ENCODE measurements at places on chromosomes 1 and 21.

GRCh38 chr1:103371234-103371633 lies 154.3 kb upstream of the RNPC3 start:
- no peak for DNase-seq

- no peak for DNase-seq
Observed at GRCh38 chr1:232982238-232982944, 32.0 kb downstream of the NTPCR start.

- no peak for DNase-seq
Observed at GRCh38 chr1:21651214-21652042, 17.7 kb downstream of the RAP1GAP start.

- no peak for DNase-seq
Observed at GRCh38 chr1:47751193-47751592, 246.0 kb downstream of the TRABD2B start.

DNA sequence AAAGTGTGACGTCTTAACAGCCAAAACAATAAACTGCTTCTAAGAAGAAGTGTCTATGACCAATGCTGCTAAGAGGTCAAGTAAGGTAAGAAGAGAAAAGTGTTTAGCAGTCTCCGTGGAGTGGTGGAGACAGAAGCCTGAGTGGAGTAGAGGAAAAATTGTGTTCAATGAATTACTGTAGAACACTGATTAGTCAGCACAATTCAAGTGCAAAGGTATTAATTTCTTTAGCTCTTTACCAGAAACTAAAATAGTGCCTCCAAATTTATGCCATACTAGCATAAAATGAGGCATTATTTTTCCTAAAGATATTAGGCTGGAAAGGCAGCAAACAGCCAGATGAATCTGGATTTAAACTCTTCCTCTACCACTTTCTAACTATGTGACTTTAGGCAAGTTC lies 56.1 kb downstream of the PIK3R3 start:
- no peak for DNase-seq

- no peak for DNase-seq
Observed at GRCh38 chr1:147475488-147475887, 65.8 kb upstream of the BCL9 start.

- no peak for DNase-seq
Observed at GRCh38 chr1:43450251-43450941, 3.3 kb downstream of the HYI start.

DNA sequence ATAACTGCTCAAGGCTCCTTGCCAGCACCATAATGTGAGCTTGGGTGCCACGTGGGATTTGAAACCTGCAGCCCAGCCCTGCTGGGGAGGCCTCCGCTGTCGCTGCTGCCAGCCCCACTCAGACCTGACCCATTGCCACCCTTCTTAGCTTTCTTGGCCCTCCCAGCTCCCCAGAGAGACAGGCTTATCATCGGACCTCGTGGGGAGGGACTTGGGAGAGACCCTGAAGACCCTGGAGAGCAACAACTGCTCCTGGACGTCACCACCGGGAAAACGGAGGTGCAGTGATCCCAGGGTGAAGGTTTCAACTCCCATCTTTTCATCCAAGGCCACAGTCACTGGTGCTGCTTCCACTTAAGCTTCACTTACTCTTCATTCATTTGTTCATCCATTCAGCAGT lies 596.1 kb downstream of the PTPRU start:
- peak; percentile 36 for DNase-seq

GRCh38 chr1:226476648-226477319 lies 68.9 kb upstream of the PARP1 start:
- DNase-seq, result no peak

- no peak for DNase-seq
Observed at GRCh38 chr1:209062081-209062620, 521.4 kb upstream of the CAMK1G start.

GRCh38 chr1:152367436-152367835 lies 7.6 kb upstream of the FLG2 start:
- DNase-seq, result no peak

DNA sequence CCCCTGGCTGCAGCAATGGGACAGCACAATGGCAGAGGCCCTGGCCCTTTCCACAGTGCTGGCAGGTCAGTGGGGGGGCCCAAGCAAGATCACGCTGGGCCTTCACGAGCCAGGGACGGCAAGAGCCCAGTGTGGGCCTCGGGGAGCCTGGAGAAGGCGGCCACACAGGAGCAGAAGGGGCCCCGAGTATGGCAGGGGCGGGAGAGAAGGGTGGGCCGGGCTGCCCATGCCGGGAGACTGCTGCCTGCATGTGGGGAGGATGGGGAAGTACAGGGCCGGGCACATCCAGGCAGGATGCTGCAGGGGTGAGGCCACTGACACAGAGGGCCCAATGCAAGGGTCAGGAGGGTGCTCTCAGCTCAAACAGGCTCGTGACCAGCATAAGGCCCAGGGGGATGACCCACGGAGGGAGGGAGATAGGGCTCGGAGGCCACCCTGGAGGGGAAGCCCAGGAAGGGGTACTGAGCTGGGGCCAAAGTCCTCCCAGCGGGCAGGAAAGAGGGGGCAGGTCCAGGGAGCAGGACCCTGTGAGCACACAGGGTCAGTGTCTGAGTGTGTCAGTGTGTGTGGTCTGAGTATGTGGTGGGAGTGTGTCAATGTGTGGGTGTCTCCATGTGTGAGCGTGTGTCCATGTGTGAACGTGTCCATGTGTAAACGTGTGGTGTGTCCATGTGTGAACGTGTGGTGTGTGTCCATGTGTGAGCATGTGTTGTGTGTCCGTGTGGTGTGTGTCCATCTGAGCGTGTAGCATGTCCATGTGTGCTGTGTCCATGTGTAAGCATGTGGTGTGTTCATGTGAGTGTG lies 13.1 kb downstream of the SLC19A1 start:
- no peak for DNase-seq

DNA sequence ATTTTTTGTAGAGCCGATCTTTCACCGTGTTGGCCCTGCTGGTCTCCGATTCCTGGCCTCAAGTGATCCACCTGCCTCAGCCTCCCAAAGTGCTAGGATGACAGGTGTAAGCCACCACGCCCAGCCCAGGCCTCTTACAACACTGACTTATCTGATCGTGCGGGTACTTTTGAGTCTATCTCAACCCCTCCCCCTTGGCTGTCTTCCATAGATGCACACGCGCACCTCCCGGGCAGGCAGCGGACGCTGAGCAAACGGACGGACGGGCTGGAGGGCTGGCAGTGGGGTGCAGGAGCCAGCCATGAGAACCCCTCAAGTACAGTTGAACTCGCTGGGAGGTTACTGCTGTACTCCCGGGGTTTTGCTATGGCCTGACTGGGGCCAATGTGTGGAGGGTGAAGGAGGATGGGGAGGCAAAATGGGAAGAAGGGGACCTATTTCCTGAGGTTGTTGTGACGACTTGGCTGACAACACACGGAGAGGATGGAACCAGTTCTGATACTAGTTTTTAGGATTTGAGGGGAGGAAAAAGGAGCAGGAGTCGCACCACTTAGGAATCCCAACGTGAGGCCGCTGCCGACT lies 959 bp downstream of the CD58 start:
- peak; percentile 70 for DNase-seq

- DNase-seq, result no peak
Observed at GRCh38 chr1:200257235-200257634, 152.6 kb downstream of the ZNF281 start.

DNA sequence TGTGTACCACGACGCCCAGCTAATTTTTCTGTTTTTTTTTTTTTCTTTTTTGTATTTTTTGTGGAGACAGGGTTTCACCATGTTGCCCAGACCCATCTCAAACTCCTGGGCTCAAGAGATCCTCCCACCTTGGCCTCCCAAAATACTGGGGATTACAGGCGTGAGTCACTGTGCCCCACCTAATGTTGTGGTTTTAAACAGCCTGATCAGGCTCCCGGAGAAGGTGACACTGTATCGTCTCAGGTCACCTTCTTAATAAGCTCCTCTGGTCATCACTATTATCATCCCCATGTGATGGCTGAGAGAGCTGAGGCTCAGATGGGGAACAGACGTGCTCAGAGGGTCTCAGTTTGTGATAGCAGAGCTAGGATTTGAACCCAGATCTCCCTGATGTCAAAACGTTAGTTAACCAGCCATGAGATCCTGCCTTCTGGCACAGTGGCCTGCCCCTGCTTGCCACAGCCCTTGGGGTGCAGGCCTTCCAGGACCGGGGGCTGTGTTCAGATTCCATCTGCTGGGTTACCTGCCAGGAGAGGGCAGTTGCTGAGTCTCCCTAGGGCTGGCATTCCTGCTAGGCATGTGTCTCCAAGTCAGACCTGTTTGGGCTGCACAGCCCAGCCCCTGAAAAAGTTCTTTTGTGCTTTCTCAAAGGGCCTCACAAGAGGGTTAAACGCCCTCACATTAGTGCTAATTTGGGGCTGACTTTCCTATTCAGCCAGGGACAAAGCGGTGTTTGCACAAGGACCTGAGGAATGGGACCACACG lies 32.7 kb upstream of the GRHL3 start:
- peak; percentile 30 for DNase-seq

DNA sequence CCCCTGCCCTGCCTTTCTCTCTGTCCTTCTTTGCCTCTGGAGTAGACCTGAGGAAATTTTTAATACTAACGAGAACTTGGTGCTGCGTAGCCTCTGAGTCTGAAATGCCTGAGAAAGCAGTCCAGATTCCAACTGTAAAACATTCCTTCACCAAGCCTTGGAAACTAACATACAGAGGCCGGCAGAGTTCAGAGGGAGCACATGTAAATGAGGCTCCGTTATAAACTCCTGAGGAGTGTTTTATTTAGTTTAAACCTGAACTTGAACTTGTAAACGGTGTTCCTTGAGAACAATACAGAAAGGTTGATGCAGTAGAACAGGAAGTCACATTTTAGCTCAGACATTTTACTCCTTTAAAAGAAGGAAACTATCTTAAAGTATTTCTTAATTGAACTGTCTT lies 280.7 kb downstream of the TM2D1 start:
- no peak for DNase-seq

GRCh38 chr21:29295066-29295650 lies 3.6 kb upstream of the BACH1 start:
- DNase-seq, result no peak

- DNase-seq, result no peak
Observed at GRCh38 chr1:245365095-245366020, 210.6 kb downstream of the KIF26B start.

- DNase-seq, result no peak
Observed at GRCh38 chr1:84856726-84857270, 36.2 kb downstream of the LPAR3 start.

DNA sequence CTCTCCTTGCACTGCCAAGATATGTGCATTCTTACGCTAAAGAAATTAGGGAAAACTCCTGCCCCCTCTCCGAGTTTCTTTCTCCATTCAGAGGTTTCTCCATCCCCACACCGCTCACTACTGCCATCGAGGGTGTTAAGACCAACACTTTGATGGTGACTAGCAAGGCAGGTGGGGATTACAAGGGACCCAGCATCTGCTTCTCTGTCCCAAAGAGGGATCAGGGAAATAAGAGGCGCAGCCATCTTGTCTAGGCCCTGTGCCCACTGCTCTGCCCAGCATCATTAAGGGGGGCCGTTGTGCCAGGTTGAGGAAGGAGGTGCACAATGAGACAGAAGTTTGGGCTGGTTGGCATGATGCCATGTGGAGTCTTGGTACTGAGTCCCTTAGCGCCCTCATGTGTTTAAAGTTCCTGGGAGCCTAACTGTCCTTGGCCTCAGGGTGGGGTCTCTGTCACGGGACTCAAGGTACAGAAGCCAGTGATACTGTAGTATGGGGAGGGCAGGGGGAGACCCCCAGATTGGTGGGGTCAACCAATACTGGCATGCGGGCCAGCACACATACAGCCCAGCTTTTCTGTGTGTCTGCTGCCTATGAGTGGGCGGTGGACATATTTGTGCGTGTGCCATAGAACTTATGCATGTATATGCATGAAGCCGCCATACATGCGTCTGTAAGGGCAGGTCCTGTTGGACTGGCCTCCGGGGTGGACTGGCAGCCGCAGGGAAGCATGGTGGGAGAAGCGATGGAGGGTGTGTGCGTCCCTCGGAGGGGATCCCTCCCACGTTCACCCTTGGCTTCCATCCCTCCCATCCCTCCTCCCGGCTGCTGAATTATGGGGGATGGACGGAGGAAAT lies 5.5 kb downstream of the EFNA3 start:
- peak; percentile 62 for DNase-seq

All from activated CD8-positive, alpha-beta memory T cell treated with anti-CD3 and anti-CD28 coated beads, Interleukin-2, amount 10 ng/mL, durations not matched to agents 7 days and 5 days (primary cell).